Fibroblast of villous mesenchyme (primary cell): ENCODE measurements at places on chromosomes 7 and 10. TPM values are rescaled to one million over a fixed set of nuclear protein-coding genes. Genes with fewer than 3 reads are reported as not detected.

The ERVW-1 gene
- not detected in 2 replicates for total RNA-seq

The CAMK2B gene
- under 0.01 TPM in 1 of 2 replicates, not detected in the other for total RNA-seq

GRCh38 chr7:94656925-94657731 lies 1.2 kb upstream of the SGCE start:
- DNase-seq, result peak; percentile 41

The UPK3BL2 gene
- total RNA-seq, result 3.2 and 4.7 TPM in 2 replicates

DNA sequence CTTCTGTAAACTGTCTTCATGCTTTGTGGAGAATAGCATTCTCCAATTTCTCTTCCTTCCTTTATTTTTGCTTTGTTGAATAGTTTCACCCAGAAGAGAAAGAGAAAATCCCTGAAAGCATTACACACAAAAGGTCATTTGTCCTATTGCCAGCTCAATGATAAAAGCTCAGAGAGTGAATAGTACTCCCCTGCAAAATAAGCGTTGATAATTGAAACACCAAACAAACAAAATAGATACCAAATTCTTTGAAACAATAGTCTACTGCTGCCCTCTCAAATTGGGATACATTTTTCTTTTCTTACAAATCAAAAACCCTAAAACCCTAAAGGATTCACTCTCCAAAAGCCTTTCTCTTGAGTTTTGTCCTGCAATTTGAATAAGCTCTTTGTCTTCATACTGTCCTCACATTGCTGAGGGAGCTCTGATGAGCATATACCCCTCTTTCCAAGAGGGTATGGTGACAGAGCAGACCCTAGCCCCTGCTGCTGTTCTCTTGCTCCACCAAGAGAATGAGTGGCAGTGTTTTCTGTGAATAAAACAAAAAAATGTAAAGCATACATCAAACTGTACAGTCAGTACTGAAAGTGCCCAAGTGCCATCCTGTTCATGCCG lies 134.4 kb downstream of the CSTF2T start:
- DNase-seq, result no peak

The CDC123 gene
- total RNA-seq, result 124 and 143 TPM in 2 replicates

GRCh38 chr10:100025576-100025975 lies 15.8 kb upstream of the DNMBP start:
- no peak for DNase-seq

DNA sequence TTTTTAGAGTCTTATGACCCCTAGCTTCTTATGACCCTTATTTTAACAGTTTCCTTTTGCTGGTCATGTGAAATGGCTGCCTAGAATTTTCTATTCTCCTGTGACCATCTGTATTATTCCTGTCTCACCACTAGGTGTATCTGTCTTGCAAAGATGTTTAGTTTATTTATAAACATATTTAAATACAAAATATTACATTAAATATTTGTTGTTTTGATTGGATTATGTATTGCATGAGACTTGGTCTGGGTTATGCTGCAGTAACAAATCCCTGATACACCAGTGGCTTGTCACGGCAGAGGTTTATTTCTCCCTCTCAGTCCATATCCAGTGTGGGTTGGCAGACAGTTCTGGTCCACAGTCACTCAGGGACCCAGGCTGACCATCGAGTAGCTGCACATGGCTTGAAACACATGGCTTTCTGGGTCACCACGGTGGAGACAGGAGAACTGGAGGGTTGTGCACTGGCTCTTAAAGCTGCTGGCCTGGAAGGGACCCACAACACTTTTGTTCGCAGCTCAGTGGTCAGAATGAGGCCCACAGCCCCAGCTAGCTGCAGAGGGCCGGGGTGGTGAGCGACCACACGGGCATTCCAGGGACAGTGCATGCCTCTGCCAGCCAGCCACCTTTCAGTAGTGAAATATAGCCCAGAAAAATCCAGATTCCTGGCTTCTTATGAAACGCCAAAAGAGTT lies 7.4 kb downstream of the RASSF4 start:
- DNase-seq, result no peak

The YWHAG gene
- 125 and 141 TPM in 2 replicates for total RNA-seq

DNA sequence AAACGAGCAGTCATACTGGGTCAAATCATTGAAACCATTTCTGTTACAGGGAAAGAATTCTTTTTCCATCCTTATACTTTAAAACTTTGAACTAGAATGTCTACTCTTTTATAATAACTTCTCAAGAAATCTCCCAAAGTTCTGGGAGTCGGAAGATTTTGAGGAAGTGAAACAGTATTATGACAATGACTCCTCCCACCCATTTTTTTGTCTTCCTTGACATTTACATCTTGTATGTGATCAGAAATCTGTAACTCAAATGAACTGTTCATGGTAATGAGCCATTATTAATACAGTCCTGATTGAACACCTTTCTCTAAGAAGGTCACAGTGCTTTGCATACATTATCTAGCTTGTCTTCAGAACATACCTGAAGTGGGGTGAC lies 227.4 kb downstream of the CELF2 start:
- no peak for DNase-seq

The RHEB gene
- total RNA-seq, result 52.2 and 79.5 TPM in 2 replicates
